Ecto neural progenitor cell (in vitro differentiated cells): ENCODE measurements at places on chromosomes 11 and 22.

DNA sequence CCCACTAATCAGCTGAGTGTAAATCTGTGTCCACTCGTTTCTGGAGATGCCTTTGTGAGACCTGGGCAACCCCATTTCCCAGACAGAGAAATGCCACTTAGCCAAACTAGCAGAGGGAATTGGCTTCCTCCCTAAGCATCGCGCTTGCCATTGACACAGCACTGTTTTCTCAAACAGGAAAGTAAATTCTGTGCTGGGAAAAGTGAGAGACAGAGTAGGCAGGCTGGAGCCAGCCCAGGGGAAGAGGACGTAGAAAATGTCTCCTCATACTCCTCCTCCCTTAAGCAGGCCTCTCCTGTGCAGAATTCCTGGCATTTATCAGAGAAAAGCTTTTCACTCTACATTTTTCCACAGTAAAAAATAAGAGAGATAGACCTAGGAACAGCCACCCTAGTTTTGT is 99.1 kb upstream of the AMOTL1 start:
- peak; percentile 17 for DNase-seq

DNA sequence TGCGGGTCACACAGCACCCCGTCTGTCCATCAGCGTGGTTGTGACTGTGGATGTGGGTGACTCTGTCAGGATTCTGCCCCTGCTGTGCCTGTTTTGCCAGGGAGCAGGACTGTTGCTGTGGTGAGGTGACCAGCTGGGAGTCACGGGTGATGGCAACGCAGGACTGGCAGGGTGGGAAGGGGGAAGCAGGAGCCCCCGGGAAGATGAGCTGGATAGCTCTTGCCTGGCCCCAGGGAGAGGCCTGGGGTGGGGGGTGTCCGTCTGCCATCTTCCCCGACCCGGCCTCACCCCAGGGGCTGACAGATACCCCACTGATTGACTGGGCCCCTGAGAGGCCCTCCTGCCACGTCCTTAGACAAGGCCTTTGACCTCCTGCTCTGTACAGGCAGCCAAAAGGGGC is 34.3 kb upstream of the TSPAN18 start:
- no peak for DNase-seq

DNA sequence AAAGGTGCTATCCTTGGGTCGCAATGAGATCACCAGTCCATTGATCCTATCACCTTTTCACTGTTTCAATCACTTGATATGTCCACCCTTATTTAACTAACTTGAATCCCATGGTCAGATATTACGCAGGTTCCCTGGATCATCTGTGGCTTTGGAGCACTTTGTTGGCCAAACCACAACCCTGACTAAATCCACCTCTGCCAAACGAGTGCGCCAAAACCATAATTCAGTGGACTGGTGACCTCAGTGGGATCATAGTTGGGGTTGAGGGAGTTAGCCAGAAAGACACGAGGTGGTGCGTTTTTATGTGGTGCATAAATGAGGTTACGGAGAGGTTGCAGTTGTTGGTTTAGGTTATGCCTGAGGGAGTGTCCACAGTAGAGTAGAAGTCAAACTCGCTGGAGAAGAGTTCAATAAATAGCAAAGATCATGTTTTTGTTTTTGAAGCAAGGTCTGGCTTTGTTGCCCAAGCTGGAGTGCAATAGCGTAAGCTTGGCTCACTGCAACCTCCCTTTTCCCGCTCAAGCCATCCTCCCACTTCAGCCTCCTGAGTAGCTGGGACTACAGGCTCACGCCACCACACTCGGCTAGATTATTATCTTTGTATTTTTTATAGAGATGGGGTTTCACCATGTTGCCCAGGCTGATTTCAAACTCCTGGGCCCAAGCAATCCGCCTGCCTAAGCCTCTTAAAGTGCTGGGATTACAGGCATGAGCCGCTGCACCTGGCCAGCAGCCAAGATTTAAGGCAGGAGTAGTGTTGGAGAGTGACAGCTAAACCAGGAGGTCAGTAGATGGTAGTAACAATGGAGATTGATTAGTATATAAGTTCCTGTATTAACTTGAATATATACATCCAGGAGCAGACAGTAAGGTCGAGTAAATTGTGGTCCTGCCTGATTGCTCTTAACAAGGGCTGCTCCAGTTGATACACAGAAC is 4.5 kb downstream of the FOXR1 start:
- no peak for DNase-seq

- DNase-seq = no peak
Observed at GRCh38 chr11:121889931-121890330, 226.1 kb downstream of the BLID start.

GRCh38 chr11:8192016-8192895 is 23.4 kb upstream of the RIC3 start:
- peak; percentile 81 for DNase-seq

DNA sequence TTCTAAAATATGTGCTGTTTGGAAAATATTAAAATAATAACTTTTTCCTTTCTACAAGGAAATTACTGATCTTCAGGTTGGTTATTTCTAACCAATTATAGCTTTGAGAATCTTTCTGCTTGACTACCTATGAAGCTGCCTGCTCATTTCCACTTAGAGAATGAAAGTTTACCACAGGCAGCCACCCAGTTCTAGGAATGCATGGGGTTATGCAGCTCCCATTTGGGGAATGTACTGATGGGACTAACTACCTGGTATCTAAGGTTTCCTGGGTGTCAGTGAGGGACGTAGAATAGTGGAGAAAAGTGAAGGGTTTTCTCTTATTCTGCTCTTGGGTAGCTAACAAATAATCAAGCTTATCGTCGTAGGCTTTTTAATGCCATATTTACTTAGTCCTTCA is 73.4 kb downstream of the DEUP1 start:
- no peak for DNase-seq

DNA sequence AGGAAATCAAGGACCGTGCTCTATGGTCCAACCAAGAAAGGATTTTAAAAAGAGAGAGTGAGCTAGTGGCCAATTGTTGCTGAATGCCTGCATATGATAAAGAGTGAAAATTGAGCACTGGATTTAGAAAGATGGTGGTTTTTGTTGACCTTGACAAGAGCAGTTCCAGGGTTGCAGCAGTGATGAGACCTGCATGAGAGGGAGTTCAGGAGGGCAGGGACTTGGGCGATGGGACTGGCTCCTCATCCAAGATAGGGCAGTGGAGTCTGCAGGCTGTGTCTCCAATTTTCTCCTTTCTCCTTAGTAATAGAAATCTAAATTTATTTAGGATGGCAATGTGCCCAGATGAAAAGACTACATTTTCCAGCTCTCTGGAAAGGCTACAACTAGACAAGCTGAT is 94.0 kb upstream of the B3GAT1 start:
- no peak for DNase-seq

DNA sequence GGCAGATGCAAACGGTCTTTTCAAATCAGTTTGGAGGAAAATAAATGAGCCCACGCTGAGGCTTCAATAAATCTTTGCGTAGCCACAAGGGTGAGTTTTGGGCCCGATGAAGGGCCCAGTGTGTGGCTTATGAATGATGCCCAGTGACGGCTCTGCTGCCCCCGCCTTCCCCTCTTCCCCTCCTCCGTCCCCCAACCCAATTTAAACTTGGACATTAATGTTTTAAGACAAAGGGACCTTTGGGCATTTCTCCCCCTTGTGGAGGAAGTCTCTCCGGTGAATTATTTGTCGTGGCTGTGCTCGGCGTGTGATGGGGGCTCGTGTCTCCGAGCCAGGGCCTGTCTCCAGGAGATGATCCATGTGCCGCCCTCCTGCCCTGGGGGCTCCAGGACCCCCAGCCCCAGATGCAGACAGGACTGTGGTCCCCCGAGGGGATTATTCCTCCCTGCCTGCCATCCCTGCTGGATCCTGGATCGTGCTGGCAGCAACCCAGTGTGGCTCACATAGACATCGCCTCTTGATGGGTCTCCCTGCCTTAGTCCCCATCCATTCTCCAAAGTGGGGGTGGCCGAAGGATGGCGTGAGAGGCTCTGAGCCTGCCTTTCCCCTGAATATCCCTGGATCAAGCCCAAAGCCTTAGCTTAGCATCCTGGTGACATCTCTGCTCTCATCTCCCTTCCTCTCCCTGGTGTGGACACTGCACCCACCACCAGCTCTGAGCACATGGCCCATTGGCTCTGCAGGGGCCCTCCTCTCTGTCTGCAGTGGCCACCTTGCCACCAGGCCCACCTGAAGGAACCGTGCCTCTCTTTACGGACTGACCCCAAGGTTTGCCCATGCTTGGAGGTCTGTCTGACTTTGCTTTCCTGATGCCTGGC is 56.4 kb downstream of the SMIM38 start:
- peak; percentile 48 for DNase-seq

GRCh38 chr22:38122616-38123015 is 12.1 kb upstream of the BAIAP2L2 start:
- DNase-seq = no peak

DNA sequence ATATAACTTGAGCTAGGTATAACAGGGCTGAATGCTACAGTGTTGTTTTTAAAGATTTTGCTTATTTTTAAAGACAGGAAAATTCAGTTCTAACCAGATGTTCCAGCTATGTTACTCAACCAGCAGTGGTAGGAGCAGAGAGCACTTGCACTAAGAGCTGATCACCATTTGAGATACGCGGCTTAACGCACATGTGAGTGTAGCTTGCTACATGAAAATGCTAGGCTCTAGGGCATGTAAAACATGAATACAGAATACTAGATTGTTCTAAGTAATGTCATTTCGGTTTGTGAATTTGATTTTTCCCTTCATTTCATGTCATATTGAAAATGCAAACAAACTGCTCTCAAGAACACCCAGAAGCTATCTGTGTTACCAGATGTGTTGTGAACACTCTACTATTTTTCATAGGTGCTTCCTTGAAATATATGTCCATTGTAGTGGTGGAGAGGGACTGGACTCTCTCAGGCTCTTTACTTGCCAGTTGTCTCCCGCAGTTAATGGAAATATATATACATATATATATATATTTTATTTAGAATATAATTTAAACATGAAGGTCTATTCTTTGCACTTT is 10.8 kb upstream of the TECTA start:
- no peak for DNase-seq

- DNase-seq = no peak
Observed at GRCh38 chr11:119843877-119844276, 114.9 kb upstream of the NECTIN1 start.

DNA sequence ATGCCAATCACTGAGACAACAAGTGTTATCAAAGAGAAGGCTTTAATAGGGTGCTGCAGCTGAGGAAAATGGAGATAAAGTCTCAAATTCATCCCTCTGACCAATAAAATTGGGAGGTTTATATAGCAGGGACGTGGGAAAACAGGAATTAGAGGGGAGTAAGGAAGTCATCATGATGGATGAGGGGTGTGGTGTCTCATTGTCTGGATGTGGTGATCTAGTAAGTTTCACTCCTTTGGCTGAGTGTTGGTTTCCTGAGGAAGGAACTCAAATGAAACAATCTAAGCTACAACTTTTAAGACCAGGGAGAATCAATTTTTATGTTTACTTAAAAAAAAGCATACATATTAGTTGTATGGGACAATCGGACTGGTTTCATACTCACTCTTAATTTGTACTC is 491.0 kb upstream of the KIRREL3 start:
- no peak for DNase-seq

DNA sequence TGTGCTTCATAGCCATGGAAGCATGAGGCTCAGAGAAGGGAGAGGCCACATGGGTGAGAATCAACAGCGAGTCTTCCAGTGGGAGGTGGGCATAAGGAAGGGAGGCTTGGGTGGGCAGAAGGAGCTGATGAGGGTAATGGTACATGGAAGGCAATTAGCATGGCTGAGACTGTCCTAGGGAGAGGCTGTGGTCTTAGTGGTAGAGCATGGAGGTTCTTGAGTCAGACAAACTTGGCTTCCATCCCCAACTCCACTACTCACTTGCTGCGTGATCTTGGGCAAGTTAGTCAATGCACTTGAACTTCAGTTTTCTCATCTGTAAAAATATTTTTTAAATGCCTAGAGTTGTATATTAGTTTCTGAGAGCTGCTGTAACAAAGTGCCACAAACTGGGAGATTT is 227.2 kb upstream of the E2F8 start:
- DNase-seq = no peak

- no peak for DNase-seq
Observed at GRCh38 chr11:81669935-81670543, 1063.6 kb downstream of the FAM181B start.

GRCh38 chr22:33766091-33766490 is 154.2 kb downstream of the LARGE1 start:
- no peak for DNase-seq

DNA sequence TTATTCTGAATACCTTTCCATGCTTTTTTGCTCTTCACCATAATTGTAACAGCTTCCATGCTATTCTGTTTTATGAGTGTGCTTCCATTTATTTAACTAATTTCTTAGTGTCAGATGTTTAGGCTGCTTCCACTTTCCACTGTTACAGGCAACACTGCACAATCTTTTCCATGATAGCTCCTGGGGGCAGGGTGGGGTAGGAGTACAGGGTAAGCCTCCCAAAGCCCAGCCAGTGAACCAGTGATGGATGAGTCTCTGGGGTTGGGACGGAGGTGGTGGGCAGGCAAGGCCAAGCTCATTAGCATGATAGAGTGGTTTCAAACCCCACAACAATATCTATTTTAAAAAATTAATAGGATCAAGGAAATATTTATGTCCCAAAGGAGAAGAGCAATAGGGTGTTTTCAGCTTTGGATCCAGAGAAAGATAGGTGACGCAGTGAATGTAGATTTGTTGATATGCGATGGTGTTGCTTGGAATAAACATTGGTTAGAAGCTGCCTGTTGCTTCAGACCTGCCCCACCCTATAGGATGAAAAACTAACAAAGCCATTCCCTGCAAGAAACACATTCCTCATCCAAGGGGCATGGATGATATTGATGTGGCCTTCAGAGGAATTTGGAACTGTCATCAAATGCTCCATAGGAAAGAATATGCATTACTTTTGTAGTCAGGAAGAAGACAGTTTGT is 17.1 kb upstream of the ELF5 start:
- no peak for DNase-seq

DNA sequence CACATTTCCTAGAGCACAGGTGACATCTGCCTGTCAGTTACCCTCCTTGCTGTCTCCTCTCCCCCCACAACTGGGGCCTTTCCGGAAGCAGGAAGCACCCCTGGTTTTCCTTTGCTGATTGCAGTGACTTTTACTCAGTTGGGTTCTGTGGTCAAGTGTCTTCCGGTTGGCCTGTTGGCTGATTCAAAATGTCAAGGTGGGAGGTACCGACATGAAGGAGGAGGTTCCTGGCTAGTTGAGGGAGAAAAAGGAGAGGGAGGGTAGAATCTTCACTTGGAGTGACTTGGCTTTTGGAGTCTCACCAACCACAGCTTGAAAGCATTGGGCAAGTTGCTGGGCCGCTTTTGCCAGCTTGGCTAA is 9.3 kb upstream of the ADAMTS15 start:
- DNase-seq = no peak

DNA sequence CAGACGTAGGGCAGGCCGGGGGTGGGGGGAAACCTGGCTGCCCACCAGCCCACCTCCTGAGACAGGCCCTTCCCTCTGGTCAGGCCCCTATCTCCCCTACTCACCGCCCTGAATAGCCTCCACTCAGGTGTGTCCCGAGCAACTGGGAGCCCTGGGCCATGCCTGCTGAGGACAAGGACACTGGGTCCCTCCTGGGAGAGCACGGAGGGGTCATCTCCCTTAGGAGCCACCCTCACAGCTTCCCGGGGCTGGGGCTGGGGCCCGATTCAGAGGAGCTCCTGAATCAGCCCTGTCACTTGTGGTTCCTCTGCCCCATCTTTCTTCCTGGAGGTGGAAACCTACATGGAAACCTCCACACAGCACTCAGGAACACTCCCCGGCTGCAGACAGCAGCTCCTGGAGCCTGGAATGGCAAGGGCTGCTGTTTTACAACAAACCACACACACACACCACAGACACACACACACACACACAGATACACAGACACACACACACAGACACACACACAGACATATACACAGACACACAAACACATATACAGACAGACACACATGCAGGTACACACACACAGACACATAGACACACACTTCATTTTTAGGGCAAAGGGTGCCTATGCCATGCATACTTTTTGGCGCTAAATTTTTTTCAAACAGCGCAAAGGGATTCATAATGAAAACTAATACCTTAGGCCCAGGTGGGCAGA is 9.6 kb upstream of the EMID1 start:
- DNase-seq = peak; percentile 41
